ENCODE measurements at places on chromosomes 7 and 10.

DNA sequence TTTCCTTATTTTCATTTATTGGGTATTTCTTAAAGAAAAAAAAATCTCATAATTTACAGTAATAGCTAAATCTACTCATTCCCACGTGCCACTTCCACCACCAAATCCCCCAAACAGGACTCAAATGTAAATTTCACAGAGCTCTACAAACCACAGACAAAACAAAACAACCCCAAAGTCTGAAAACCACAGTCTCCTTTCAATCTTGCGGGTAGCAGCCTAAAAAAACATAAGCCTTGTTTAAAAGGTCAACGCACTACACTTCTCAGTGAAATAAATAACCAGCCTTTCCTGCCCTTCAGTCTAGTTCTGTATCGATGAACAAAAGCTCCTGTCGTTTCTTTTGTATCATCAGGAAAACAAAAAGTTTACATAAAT, 121.8 kb upstream of the AFAP1L2 start:
- DNase-seq = no peak

GRCh38 chr10:652233-652632, 37.2 kb downstream of the DIP2C start:
- DNase-seq = no peak

- DNase-seq = no peak
These were observed 188.5 kb downstream of the TNS3 start for GRCh38 chr7:47393406-47393805.

DNA sequence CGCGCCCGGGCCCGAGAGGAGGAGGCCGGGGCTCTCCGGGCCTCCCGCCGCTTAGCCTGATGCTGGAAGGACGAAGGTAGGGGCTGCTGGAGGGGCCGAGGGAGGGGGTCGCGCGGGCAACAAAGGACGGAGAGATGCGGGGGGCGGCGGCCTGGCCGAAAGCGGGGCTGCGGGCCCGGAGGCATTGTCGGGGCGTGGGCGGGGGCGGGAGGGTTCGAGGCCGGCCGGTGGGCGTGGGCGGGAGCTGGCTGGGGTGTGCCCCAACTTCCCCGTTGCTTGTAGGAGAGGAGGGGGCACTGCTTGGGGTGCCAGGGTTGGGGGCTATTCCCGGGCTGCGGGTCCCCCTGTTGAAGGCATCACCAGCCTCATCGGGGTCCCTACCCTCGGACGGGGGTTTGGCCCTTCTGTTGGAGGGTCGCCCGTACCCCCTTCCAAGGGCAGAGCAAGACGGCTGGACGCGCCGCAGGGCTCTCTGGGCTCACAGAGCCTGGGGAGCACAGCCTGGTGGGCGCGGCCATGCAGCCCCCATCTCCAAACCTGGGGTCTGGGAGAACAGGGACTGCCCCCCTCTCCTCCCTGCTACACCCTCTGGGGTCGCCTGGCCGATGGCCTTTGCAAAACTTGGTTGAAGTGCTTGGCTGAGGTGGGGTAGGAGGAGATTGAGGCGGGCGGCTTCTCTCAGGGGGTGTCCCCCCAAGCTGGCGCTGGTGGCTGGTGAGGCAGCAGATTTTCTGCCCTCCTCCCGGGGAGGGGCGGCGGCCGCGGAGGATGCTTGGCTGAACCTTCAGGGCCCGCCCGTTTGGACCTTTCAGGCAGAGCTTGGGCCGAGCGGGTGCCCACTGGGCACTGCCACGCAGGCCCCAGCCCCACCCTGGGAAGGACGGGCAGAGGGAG, 699 bp downstream of the CLIP2 start:
- peak; percentile 52 for DNase-seq

DNA sequence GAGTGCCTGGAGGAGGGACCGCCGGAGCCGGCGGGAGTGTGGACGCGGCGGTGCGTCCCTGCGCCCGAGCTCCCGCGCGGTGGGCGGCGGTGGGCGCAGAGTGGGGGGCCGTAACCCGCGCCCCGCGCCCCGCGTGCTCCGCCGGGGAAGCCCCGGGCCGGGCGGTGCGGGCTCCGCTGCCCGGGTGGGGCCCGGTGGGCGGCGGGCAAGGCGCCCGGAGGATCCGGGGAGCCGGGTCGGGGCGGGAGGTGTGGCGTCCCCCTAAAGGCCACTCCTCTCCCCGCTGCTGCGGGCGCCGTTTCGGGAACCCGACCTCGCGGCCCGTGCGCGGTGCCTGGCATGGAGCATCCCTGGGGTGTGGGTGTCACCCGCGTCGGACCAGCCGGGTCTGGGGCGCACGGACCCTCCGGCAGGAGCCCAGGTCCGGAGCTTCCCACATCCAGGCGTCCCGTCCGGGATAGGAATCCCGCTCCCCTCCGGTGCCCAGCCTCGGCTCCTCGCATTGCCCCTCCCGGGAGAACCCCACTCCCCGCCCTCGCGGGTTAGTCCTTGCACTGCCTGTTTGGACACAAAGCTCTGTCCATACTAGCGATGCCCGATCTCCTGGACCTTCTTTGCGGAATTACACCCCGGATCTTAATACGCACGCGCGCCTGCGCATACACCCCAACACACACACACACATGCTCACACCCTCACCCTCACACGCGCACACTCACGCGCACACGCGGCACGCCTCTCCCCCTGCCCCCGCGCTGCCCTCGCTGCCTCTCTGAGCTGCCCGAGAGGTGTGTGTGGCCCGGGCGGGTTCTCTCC, 723 bp downstream of the MTURN start:
- DNase-seq = peak; percentile 21

- no peak for DNase-seq
These were observed 184.5 kb downstream of the GATA3 start for GRCh38 chr10:8238986-8239385.

DNA sequence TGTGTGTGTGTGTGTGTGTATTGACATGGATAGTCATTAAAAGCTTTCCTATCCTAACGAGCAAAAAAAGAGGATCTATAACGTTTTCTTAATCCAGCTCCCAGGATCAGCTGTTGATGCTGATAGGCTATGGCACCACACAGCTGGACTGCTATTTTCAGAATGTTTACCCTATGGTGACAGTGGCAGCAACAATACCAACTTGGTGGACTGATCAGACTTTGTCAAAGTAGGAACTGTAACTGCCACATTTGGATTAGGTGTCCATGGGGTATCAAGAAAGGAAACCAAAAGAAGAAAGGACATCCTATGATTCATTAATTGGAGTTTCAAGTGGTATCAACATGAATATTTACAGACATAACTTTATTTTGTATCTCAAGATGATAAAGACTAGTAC, 2.7 kb upstream of the CLEC5A start:
- no peak for DNase-seq

DNA sequence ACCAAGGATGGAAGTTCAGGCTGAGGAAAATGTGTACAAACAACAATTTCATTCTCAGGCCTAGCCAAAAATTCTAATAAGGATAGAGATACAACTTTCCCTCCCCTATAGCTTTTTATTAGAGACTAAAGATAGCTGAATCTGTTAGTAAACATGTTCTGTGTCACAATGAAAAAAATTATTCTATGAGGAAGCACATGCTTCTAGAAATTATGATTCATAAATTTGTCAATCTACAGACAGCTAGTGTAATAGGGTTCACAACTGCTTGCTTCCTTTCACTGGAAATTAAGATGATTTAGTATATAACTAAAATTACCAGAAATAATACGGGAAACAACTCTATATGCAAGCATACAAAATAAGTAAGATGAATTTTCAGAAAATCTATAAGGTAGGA, 56.6 kb downstream of the CCDC3 start:
- no peak for DNase-seq

GRCh38 chr7:30201161-30201666, 66.4 kb downstream of the MTURN start:
- DNase-seq = no peak
